ENCODE measurements at places on chromosomes 2 and 18.

GRCh38 chr2:32118055-32118454, 47.6 kb upstream of the SLC30A6 start:
- no peak for DNase-seq

- DNase-seq, result no peak
These were observed 1399.9 kb downstream of the DPP10 start for GRCh38 chr2:115842306-115842705.

- no peak for DNase-seq
These were observed 41.3 kb downstream of the BCL2L11 start for GRCh38 chr2:111161971-111162370.

- no peak for DNase-seq
These were observed 239.3 kb downstream of the PRKCE start for GRCh38 chr2:45890819-45891218.

- DNase-seq, result peak; percentile 12
These were observed 20.9 kb upstream of the SCN1A start for GRCh38 chr2:166148500-166149400.

DNA sequence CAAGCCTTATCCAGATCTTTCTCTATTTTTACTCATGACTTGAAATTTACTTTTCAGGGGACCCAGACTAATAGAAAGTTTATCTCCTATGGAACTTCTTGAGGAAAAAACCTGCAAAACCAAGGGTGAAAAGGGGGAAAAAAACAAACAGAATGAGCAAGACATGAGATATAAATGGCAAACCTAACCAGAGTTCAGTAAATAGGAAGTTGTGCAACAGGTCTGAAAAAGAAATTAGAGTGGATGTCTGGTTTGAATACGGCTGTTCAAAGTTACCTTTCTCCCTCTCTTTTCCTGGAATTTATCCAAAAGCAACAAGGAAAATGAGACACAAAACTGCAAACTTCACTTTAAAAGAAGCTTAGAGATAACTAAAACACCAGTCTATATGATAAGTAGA, 78.8 kb upstream of the TGFA start:
- DNase-seq, result no peak

GRCh38 chr2:129756276-129756675, 223.2 kb upstream of the RAB6C start:
- no peak for DNase-seq

GRCh38 chr2:129740504-129740903, 239.0 kb upstream of the RAB6C start:
- DNase-seq, result no peak

DNA sequence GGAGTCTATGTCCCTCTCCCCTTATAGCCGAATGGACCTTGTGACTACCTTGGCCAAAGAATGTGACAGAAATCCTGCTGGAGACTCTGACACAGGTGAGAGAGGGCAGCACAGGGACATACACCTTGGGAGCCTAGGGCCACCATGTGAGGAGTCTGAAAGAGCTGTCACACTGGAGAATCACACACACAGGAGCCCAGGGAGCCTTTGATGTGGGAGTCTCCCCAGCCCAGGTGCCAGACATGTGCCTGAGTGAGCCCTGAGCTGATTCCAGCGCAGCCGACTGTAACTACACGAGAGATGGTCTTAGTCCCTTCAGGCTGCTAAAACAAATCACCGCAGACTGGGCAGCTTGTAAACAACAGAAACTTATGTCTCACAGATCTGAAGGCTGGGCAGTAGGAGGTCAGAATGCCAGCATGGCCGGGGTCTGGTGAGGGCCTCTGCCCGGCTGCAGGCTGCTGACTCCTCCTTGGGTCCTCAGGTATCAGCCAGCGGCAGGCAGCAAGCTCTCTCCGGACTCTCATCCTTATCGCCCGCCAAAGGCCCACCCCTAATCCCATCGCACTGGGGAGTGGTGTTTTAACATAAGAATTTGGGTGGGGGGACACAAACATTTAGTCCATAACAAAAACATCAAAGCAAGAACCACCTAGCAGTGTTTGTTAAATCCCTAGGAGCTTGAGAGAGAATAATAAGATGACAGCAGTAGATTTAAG, 63.8 kb upstream of the GPR45 start:
- DNase-seq, result no peak

- DNase-seq, result no peak
These were observed 685.1 kb upstream of the SLC8A1 start for GRCh38 chr2:41137031-41137430.

GRCh38 chr2:120949027-120949956, 213.6 kb downstream of the GLI2 start:
- DNase-seq, result no peak

- DNase-seq, result no peak
These were observed 106.9 kb downstream of the OSR1 start for GRCh38 chr2:19251554-19251953.

DNA sequence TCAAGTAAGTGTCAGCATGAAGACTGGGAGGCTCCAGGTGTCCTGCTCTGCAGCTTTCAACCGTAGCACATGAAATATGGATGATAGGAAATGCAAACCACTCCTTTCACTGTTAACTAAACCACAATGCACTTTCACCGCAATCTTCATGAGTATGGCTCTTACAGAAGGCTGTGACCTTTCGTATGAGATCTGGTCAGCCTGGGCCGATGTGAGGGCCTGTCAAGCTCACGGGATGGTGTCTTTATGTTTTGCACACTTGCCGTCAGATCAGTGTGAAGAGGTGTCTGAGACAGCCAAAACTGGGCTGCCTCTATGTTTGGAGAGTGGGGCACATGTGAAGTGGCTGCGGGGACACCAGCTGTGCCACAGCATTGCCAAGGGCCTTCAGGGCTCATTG, 62.8 kb upstream of the AFF3 start:
- DNase-seq, result no peak

GRCh38 chr2:96694279-96694678, 45.6 kb downstream of the LMAN2L start:
- no peak for DNase-seq

GRCh38 chr18:73551211-73551610, 596.4 kb downstream of the FBXO15 start:
- no peak for DNase-seq

GRCh38 chr2:9440058-9440727, 16.7 kb downstream of the CPSF3 start:
- DNase-seq, result no peak

- DNase-seq, result no peak
These were observed 407.2 kb upstream of the CDH7 start for GRCh38 chr18:65343571-65343970.

DNA sequence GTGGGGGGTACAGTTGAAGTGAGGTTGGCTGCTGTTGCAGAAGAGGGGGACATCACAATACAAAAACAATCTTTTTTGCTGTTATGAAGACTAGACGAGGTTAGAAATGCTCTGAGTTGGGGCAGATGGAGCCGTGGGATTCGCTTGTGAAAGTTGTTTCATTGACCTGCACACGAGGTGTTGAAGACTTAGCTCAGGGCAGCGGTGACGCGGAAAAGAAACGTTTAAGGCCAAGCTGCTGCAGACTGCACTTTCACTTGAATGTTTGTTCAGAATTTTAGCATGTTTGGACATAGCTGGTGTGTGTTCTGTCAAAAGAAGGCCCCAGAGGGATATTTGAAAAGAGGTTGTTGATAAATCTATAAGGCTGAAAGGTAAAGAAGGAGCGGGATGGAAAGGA, 46.3 kb downstream of the MTCL1 start:
- no peak for DNase-seq

DNA sequence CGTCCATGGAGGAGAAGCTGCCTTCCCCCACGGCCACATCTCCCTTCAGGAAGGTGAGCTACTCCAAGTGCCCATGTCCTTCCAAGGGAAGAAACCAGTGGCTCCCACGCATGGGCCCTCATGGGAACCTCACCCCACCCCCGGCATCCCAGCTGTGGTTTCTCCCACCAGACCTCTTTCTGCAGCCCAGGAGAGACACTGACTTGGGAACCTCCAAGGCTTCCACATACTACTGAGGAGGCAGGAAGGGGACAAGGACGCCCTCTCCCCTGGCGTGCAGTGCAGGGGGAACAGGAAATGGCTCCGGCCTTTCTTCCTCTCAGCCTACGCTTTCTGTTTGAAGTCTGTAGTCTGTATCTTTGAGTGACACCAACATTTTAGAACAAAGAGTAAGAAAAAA, 104.5 kb upstream of the EPC2 start:
- no peak for DNase-seq

GRCh38 chr2:190947141-190947540, 66.5 kb downstream of the GLS start:
- DNase-seq, result peak; percentile 37

DNA sequence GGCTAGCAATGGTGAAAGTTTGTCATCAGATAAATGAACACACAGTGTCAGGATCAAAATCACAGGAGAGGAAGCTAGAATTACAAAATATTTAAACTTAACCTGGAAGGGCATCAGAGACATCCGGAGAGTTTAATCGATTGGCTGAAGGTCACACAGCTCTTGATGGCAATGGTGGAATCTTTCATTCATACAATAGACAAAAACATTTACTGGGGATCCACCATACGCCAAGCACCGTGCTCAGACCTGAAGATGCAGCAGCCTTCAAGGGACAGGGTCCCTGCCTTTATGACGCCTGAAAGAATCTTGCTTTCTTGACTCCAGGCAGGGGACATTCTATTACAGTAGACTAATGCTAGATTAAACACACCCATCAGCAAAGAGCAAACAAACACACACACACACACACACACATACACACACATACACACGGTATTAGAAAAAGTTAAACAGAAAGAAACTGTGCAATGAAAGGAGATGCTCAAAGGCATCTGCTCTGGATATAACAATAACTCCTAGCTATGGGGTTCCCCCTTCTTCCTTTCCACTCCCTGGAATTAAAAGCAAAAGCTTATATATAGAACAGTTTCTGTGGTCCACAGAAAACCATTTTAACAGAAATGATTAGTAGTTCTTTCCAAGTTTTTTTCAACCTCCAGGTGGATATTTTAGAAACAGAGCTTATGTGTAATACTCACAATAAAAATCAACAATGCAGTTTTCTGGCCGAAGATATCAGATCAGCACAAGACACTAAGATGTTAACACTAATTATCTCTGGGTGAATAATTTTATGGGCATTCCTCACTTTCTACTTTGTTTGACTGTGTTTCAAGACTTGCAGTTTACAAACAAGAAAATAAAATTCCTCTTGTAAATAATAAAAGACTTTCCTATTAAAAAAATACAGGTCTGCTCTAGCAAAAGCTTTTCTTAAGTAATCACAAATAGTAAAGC, 151.7 kb downstream of the ANKRD44 start:
- DNase-seq, result no peak

GRCh38 chr2:187982668-187983067, 309.0 kb upstream of the GULP1 start:
- peak; percentile 34 for DNase-seq

DNA sequence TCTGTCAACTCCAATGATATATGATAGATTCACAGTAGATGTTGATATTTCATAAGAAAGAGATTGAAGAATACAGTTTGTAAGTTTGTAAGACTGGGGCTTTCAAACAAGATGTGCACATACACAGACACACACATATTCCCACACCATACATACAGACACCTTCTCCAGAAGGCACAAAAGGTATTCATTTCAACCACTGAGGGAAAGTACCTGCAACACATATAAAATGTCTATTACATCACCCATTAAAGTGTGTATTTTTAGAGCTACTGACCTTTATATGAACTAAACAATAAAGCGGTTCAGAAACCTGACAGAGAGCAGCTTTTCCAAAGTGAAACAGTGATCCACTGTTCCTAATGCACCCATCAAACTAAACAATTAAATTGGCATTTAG, 53.3 kb downstream of the CCDC148 start:
- DNase-seq, result no peak

- DNase-seq, result peak; percentile 20
These were observed 86.7 kb downstream of the NYAP2 start for GRCh38 chr2:225486236-225486635.

GRCh38 chr2:38723173-38723572, 28.0 kb downstream of the SRSF7 start:
- no peak for DNase-seq

DNA sequence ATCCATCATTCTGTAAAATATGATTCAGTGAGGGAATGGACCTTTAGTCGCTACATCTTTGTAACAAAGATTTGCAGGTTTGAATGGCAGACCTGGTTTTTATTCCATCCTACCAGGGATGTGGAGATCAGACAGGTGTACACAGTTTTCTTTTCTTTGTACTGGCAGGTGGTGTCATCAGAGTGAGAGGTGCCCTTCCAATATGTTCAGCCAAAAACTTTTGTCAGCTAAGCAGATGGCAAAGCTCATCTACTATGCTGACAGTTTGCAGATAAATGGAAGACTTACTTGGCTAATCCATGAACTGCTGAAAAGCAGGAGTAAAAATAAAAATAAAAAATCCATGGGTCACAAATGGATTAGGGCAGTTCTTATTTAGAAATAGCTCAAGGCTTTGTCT, 185.5 kb upstream of the DOK6 start:
- DNase-seq, result no peak

GRCh38 chr2:158782136-158782535, 13.0 kb upstream of the DAPL1 start:
- DNase-seq, result peak; percentile 58

DNA sequence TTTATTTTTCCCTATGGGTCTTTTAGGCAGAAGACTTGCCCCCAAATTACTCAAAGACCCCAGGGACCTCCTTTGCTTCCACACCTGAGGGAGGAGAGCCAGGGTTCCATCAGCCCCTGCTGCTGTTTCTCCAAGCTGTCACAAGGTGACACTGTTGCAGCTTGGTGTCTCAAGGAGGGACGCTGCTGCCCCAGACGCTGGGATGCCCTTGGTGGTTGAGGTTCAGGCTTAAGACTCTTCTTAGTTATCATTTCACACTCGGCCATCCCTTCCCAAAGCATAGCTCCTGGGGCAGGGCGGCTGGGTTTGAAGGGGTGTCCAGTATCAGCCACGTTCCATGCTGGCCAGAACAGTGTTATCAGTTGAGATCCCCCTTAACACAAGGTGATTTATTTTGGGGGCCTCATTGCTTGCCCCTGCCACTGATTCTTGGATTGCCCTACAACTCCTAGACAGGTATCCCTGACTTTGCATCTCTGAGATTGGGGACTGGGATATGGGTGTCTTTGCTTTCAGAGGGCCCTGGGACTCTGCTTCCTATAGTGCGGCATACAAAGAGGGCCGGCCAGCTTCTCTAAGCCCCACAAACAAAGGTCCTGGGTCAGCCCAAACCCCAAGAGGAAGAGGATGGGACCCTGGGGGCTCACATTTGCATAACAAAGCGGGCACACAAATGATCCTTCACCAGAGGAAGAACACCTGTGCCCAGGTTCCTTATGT, 22.7 kb downstream of the GPR55 start:
- DNase-seq, result peak; percentile 53

DNA sequence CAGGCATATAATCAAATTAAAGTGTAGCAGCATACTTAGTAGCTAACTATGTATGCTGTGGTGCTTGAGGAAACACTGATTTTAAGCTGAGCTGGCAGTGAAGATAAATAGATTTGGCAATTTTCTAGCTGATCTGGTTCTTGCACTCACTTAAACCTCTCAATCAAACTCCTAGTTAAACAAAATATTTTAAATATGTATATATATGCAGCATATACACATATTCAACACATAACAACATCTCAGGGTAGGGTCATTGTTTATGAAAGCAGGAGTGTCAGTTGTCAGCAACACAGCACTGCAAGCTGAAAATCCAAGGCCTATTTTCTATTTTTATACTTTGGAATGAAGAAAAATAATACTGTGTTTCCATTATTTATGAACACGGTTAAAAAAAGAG, 10.4 kb upstream of the FSHR start:
- DNase-seq, result no peak

GRCh38 chr2:127737892-127738291, 36.6 kb downstream of the SFT2D3 start:
- no peak for DNase-seq
